ENCODE measurements at places on chromosomes 7 and 10.

DNA sequence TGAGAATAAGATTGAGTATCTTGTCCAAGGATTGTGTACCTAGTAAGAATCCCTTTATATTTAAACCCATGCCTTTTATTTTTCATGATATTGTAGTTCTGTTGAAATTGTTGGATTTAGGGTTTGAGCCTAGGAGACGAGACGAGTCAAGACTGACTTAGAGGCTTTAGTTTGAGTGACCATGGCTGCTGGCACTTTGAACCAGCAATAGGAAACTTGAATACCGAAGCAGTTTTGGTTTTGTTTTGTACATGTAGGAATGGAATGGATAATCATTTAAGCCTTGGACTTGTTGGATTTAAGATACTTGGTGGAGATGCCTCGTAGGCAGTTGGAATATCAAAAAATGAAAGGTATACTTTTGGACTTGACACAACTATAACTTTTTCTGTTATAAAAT lies 229.0 kb downstream of the BICC1 start:
- no peak for DNase-seq

DNA sequence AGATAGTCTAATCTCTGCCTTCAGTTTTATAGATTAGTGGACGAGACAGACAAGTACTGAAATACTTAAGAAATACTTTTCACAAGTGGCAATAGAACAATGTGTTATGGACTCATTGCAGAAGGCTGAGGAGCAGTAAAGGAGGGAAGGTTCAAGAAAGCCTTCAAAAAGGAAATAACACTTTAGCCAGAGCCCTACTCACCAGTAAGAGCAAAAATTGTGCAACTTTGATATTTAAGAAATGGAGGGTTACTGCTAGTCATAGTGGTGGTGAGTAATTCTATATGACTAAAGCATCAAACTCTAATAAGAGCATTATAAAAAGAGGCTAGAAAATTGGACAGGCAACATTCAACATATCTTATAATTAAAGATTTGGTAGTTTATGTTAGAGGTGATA lies 28.8 kb downstream of the PTPN12 start:
- no peak for DNase-seq

GRCh38 chr10:64275774-64276173 lies 754.6 kb downstream of the REEP3 start:
- no peak for DNase-seq

DNA sequence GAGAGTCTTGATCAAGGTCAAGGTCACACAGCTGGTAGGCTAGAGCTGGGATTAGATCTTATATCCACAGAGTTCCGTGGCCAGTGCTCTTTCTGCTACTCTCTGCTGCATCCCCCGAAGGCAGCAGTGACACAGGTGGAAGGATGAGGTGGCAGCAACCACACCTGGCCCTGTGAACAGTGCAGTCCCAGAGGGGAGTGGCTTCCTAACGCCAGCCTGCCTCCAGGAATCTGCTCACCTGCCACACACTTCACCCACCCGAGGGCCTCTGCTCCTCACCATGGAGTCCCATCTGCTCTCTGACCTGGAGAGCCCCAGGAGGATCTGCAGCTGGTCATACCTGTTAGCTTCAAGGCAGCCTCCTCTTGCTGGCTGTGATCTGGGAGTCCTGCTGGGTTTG lies 484.2 kb downstream of the PLXNA4 start:
- no peak for DNase-seq

- DNase-seq: no peak
These were observed 21.5 kb downstream of the GET4 start for GRCh38 chr7:897771-898376.

GRCh38 chr7:30226614-30227268 lies 57.7 kb upstream of the ZNRF2 start:
- no peak for DNase-seq

DNA sequence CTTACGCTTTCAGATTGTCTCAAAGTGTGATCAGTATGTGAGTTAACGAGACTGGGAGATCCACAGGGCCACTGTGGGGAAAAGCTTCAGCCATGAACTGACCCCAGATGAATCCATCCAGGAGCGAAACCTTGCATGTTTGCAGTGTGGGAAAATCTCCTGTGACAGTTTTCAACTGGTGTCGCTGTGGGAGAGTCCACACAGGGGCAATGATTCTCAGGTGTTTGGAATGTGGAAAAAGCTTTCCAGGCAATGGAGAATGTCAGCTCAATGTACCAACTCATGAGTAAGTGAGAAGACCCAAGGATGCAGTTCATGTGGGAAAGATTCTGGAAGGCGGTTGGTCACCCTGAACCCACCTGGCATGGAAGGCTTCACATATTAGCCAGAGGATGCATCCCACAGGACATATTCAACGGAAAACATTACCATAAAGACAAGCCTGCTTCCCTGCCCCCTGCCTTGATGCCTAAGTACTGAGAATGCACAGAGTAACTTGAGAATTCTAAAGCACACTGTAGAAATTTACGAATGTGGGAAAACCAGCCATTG lies 204.1 kb upstream of the BMPER start:
- DNase-seq: no peak

DNA sequence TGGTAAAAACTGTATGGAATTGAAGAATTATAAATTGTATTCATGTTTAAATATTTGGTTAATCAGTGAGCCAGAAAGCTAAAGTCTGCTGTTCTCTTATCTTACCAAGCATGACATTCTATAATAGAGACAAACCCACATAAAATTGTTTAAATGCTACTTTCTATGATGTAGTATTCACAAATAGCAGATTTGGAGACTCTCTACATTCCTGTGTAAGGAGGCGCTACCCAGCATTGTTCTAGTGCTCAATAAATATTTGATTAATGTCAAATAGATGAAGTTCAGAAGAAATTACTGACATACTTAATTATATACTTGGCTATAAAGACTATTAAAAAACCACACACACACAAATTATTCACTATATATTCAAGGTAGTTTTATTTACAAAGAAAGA lies 49.8 kb downstream of the DOCK4 start:
- no peak for DNase-seq

DNA sequence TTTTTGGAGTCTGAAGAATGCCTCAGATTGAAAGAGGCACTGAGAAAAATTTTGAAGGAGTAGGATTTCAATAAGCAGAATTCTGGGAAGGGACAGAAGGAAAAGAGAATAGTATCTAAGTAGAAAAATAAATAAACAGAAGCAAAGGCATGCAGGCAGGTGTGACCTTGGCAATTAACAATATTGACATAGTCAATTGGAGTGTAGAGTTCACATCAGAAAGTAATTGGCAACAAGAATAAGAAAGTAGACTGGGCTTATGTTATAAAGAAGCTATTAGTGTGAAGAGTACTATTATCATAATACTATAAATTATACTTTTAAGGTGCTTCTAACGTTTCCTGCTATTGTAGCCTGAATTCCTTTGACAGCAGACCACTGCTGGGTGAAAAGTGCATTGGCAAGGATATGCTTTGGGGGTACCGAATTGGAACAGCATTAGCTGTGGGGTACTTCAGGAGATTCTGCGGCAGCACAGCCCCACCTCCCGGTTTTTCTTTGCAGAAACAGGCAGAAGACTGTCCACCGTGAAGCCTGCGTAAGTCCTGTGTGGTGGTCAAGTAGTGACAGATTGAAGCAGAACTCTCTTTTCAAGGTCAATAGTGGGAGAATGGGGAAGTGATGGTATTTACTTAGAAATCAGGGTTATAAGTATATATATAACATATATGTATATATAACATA lies 357.0 kb downstream of the THSD7A start:
- DNase-seq: no peak

DNA sequence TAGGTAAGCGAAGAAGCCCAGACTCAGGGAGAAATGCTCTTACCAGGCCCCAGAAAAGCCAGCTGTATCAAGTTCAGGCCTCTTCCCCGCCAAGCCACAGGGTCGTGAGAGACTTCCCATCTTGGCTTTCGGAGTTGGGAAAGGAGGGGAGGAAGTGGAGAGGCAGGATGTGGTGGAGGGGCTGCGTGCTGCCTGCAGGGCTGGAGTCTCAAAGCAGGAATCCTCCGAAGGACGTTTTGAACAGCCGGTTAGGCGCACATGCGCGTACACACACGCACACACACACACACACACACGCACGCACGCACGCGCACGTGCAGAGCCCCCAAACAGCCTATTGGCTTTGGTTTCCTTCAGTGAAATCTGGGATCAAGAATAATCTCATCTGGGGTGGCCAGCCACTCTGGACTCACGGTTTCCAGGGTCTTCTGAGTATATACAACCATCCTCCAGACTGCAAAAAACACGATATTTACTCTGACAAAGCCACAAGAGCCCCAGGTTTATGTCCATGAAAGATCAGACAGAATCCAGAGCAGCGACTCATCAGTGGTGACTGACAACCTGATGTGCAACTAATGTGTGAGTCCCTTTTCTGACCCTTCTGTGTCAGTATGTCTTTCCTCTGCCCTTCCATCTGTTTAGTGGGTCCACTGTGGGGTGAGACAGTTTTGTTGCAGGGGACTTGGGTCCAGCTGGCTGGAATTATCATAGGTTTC lies 115.0 kb upstream of the ZNF438 start:
- no peak for DNase-seq
